Stimulated activated memory B cell treated with anti-CD40 and anti-IgM and Interleukin-4, amounts not matched to agents 10 μg/mL and 1 μg/mL and 100 μg/mL, for 72 hours (primary cell): ENCODE measurements at places on chromosomes 13 and 19.

GRCh38 chr13:68160466-68160865 is 930.3 kb upstream of the PCDH9 start:
- no peak for ATAC-seq

DNA sequence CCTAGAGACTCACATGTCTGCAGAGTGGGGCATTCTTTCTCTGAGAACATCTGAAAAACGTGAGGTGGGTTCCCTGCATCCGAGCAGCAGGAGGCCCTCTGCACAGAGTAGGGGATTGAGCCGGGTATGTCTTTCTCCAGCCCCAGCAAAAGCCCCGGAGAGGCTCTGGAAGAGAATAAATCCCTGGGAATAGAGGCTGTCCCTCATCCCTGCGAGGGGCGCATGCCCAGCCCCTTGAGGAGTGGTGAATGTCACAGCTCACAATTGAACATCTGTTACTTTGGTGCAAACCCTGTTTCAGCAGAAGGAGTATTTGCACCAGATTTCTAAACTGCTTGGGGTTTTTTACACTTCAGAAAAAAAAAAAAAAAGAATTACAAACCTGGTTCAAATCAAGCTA is 164.6 kb downstream of the FGF14 start:
- peak; percentile 34 for ATAC-seq

DNA sequence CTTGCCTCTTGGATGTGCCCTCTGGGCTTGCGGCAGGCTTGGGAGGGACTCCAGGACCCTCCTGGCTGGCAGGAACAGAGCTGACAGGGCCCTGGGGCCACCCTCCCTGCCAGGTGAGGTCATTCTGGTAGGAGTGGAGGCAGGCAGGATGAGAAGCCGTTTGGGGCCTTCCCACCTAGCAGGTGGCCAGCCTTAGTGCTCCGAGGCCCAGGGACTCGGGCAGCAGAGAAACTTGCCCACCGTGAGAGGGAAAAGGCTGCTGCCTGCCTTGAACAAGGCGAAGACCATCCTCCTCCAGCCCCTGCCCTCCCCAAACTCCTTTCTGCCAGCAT is 8.5 kb downstream of the RFX1 start:
- ATAC-seq = no peak

- no peak for ATAC-seq
These were observed 66.4 kb upstream of the SERP2 start for GRCh38 chr13:44307255-44307654.

GRCh38 chr13:39274739-39275325 is 236.6 kb downstream of the NHLRC3 start:
- no peak for ATAC-seq

- no peak for ATAC-seq
These were observed 48.4 kb downstream of the WASF3 start for GRCh38 chr13:26605845-26606244.

- no peak for ATAC-seq
These were observed 3.0 kb downstream of the ANGPTL4 start for GRCh38 chr19:8366961-8367326.

GRCh38 chr19:2578391-2578890 is 102.5 kb downstream of the GADD45B start:
- no peak for ATAC-seq

DNA sequence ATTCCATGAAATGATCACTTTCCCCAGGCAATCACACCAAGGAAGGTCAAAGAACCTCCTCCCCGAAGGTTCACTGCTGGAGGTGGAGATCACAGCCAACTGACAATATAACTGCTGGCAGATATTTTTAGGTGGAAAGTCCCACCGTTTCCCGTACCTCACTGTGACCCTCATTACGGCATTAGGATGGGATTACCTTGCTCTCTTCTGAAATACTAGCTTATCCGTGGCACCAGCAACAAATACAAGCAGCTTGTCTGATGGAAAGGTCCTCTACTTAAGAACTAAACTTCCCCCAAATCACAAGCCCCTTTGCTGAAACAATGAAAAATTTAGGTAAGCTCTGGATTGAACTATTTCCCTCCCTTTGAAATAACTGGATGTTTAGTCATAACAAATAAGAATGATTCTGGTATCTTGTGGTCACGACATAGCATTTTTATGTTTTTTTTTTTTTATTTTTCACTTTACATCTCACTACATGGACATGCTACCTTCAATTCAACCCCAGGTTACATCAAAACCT is 178.9 kb downstream of the COL4A1 start:
- ATAC-seq = no peak

DNA sequence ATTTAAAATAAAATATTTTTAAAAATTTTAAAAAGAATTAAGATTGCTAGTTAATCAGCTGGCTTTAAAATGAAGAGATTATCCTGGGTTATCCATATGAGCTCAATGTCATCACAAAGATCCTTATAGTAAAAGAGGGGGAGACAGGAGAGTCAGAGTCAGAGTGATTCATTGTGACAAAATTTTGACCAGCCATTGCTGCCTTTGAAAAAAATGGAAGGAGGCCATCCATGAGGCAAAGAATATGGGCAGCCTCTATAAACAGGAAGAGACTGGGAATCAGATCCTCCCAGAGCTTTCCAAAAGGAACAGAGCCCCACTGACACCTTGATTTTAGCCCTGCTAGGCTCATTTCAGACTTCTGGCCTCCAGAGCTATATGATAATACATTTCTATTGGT is 9.3 kb upstream of the RUBCNL start:
- ATAC-seq = no peak

GRCh38 chr19:28869459-28869858 is 343.5 kb downstream of the UQCRFS1 start:
- ATAC-seq = peak; percentile 60

GRCh38 chr19:32349051-32349450 is 3.6 kb downstream of the ZNF507 start:
- ATAC-seq = no peak

- no peak for ATAC-seq
These were observed 25.3 kb upstream of the FBXO27 start for GRCh38 chr19:39057615-39058014.

GRCh38 chr13:97287047-97287383 is 64.9 kb downstream of the MBNL2 start:
- no peak for ATAC-seq

- no peak for ATAC-seq
These were observed 13.8 kb downstream of the SLC7A1 start for GRCh38 chr13:29581666-29582065.

DNA sequence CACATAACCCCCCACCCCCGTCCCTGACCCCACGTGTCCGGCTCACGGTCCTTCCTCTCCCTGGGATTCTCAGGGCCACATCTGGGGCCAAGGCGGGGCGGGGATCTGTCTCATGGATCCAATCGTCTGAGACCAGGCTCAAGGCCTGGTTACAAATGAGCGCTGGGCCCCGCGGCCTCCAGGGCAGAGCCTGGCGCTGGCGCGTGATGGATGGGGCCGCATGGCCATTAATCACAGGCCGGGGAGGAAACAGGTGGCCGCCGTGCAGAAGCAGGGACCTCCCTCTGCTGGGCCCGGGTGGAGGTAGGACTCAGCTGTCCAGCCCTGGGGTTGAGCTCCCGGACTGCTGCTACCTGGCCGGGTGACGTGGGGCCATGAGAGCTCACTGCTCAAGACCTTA is 5.8 kb upstream of the TLE5 start:
- ATAC-seq = no peak

DNA sequence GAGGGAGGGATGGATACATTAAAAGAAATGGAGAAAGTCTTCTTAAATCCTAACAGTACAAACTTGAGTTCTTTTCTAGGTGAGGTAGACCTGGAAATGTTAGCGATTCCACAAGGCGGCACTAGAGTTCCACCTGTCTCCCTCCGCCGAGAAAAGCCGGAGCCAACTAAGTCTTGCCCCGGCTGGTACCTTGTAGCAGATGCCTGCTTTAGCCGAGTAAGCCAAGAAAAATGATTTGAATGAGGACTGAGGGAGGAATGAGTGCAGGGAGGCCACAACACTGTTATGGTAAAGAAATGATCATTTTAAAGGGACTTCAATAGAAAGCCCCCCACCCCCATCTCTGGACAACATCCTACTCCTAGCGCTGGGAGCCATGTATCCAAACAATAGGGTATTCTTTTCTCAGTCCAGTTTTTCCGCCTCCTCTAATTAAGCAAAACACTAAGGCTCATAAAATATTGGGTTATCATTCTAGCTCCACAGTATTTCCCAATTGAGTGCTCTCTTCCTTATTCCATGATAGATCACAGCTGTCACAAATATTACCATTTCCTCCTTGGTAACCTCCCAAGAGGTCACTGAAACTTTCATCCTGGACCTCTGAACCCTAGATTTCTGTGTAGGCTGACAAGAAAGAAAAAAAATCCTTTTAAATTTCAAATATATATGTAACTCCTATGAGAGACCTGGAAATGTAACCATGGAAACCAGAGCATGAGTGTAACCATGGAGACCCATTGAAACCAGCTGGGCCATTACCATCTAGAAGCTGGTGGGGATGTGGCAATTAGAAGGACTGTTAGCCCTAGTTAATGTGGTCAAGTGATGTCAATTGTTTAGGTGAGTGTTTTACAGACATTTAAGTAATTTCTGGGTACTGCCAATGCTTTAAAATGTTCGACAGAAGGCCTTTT is 58.3 kb downstream of the GPALPP1 start:
- peak; percentile 85 for ATAC-seq

- peak; percentile 48 for ATAC-seq
These were observed 14.4 kb upstream of the ANKRD10 start for GRCh38 chr13:110929104-110929777.

- no peak for ATAC-seq
These were observed 649.3 kb upstream of the ARGLU1 start for GRCh38 chr13:107217251-107217650.

DNA sequence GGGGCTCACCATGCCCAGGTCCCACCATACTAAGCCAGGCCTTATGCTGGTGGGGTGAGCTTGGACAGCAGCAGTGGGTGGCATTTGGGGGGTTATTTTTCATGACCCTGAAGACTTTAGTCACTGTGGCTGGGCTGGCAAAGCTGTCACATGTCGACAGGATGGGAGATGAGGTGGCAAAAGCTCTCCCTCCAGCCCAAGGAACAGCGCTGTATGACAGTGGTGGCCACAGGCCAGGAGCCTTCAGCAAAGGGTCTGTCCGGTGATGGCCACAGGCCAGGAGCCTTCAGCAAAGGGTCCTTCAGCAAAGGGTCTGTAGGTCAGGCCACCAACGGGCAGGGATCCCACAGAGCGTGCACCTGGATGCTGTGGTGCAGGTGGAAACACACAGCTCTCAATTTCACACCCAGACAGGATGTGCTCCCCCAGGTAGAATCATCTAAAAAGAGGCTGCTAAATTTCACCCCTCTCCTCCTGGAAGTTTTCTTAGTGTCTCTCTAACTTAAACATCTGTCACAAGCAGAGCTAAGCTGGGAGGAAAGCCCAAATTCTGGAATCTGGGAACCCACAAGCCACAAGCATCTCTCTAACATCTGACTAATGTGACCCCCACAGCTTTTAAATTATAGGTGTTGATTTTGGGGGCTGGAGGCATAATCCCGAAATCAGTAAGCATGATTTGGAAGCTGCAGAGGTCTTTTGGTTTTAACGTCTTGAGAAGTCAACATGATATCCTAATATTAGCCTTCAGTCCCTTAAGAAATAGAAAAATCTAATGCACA is 23.0 kb downstream of the COL4A1 start:
- peak; percentile 10 for ATAC-seq

GRCh38 chr19:33465834-33466233 is 55.8 kb downstream of the PEPD start:
- no peak for ATAC-seq

DNA sequence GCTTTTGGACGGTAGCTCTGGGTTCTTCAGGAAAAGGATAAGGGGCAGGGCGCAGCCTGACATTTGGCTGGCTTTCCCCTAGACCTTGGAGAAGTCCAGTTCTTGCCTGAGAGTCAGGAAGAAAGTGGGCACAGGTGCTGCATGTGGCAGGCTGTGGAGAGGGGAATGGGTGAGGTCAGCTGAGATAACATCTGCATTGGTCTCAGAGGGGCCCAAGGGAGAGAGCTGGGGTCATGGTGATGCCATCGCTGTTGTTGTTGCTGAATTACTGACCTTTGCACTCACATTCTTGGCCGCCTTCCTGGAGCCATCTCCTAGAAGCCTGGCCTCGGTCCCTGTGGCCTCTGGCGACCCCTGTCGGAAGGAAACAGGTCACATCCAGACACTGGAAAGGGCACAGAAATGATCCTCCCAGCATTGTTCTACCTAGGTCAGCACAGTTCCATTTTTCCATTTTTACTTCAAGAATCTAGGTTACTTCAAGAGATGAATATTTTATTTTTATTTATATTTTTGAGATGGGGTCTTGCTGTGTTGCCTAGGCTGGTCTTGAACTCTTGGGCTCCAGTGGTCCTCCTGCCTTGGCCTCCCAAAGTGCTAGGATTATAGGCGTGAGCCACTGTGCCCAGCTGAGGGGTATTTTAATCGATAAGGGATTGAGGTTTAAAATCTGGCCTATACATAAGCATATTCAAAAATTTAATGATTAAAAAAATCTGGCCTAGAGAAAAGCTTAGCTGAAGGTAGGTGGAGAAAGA is 6.5 kb upstream of the LIPE start:
- ATAC-seq = peak; percentile 76

DNA sequence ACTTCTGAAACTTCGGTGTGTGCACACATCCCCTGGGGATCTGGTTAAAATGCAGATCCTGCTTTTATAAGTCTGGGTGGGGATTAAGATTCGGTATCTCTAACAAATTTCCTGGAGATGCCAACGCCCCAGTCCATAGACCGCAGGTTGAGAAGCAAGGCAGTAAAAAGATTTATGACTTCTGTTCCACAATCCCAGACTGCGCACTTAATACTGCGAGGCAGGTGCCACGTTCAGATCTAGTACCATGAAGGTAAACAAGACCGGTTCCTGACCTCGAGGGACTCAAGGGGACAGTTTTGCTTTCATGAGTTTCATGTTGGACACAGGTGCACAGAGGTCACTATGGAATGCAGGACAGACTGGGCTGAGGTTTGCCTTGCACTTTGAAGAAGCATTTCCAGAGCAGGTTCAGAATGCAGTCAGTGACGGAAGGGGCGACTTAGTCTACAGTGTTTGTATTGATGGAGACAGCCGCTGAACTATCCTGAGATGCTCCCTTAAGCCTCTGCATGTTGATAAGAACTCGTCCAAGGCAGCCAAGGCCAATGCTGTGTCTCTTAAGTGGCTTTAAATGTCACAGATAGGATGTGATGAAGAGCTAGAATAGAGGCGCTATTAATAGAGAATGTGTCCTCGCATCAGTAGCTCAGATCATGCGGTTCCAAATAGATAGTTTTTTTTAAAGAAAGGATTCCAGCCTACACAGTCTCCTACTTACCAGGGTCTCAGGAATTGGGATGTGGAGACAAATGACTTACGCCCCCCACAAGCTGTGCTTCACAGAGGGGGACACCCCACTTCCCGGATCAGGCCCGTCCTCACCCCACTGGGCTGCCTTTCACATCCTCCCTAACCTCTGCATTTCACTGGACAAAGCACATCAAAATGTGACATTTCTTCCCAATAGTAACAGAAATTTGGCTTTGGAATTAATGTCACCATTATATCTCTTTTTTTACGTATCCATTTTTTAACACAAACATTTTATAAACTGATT is 97.1 kb upstream of the IRS2 start:
- ATAC-seq = no peak

DNA sequence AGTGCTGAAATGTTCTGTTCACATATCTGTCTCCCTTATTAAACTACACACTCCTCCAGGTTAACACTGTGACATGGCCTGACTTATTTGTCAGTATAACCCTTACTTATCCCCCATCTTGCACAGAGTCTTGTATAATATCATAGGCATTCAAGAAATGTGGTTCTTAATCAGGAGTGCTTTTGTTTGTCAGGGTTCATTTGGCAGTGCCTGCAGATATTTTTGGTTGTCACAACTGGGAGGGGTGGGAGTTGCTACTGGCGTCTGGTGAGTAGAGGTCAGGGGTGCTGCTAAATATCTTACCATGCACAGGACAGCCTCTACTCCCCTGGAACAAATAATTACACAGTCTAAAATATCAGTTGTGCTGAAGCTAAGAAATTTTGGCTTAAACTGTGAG is 20.4 kb upstream of the OBI1 start:
- ATAC-seq = no peak
